Fibroblast of skin of back (primary cell): ENCODE measurements at places on chromosomes 5 and 9.

DNA sequence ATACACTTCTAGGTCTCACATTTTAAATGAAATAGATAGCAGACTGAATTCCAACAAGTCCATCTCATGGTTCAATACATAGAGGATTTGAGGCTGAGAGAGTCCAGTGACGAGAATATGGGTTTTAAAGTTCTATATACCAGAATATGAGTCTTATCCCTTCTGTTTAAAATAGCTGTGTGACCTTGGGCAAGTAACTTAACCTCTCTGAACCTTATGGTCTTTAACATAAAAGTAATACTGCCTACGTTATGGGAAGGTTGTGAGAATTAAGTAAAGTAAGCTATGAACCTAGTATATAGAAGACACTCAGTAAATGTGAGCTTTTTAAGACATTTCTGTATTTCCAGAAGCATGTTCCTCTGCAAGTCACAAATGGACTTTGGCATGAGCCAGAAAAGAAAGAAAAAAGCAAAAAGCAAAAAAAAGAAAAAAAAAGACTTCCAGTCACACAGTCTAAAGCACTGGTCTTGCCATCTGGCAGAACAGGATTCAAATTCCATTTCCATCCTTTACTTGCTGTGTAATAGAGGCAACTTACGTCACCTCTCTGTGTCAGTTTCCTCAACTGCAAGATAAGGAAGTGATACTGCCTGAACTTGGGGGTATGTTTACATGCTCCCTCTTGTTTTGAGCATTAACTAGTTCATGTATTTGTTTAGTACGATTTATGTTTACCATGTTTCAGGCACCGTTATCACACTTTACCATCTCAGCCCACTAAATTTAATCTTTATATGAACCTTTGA, 248.2 kb downstream of the TRIM32 start:
- no peak for DNase-seq

DNA sequence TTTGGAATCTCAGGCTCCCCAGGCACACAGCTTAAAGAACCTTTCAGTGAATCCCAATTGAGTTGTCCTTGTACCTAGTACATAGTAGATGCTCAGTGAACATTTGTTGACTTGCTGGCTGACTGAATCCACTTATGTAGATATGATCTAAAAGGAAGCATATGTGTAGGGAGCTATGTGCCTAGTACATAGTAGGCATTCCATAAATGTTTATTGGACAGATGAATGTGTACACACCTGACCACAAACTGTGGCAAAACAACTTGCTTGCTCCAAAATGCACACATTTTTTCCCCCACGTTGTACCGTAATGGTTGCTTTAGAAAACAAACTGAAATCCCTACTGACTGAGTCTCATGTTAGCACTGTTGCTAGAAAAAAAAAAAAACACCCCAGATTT, 80.2 kb upstream of the IL12B start:
- no peak for DNase-seq

- DNase-seq: no peak
Observed at GRCh38 chr5:54632131-54632701, 114.7 kb downstream of the SNX18 start.

DNA sequence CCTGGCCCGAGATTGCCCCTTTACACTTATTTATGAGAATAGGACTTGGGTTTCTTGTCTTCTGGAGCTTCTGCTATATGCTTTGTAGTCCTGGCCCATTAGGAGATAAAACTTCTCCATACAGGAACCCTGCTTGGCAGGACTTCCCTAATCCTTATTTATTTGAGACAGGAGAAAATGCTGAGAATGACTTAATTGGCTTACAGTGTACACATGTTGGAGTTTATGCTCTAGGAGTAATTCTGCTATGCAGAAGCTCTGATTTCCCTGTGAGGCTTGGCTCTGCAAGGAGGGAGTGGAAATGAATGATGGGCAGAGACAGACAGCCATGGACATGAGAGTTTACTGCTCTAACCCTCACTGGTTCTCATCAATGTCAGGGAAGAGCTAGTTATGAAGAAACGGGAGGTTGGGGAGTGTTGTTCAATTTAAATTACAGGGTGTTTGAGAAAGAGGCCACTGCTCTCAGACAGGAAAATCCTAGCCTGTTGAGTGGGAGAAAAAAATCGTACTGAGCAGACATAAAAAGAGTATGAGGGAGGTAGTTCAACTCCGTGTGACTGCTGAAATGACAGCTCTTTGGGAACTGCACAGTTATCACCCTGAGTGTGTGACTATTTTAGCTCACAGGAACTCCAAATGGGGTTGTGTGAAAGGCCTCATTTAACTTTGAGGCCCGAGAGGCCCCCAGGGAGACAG, 37.5 kb downstream of the ACTBL2 start:
- DNase-seq: no peak

- DNase-seq: no peak
Observed at GRCh38 chr5:2629045-2629444, 122.4 kb downstream of the IRX2 start.

- no peak for DNase-seq
Observed at GRCh38 chr5:160449458-160449857, 27.8 kb downstream of the PTTG1 start.

DNA sequence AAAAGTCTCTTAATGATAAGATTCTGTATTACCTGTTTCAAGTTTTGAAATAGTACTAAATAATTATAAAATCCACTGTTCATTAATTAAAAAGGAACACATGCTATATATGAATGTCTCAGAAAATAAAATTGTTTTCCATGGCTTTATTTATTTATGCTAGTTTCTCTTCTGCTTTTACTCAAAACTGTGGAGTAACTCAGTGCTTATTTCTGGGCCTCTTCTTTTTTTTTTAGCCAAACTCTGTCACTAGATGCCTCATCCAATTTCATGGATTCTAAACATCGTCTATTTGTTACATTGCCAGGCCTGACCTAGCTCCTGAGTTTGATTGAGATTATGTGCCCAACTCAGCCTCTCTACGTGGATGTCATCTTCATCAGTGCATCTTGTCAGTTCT, 1509.7 kb downstream of the MAT2B start:
- no peak for DNase-seq

DNA sequence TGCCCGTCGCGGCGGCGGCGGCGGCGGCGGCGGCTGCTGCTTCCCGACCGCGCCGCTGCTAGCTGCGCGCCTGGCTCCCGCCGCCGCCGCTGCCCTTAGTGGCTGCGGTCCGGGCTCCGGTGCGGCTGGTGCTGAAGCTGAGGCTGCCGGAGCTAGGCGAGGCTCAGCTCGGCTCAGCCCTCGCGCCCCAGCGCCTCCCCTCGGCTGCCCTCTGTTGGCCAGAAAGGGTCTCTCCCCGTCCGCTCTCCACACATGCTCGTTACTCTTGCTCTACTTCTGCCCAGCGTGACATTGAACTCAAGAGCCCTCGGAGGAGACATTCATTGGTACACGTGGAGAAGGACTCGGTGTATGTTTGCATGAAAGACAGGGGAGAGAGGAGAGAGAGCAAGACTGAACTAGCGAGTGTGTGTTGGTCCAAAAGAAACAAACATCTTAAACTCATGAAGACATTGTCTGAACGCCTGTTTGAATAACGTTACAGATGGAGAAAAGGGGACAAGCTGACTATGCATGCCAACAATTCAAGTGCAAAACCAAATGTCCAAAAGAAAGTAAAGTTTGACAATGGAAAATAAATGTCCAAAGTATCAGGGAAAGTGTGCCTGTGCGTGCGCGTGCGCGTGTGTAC, at the start of gene HCN1:
TSS of gene HCN1 (minus strand) at position 175 of the 631 bp plus-strand sequence.
- DNase-seq: peak; percentile 68

GRCh38 chr5:130715541-130715940, 449.5 kb downstream of the HINT1 start:
- peak; percentile 67 for DNase-seq

- no peak for DNase-seq
Observed at GRCh38 chr9:92709954-92710353, 40.0 kb upstream of the IPPK start.

- DNase-seq: no peak
Observed at GRCh38 chr9:132147839-132148238, 14.0 kb upstream of the NTNG2 start.

- peak; percentile 92 for DNase-seq
Observed at GRCh38 chr9:101455656-101456240, 20.2 kb upstream of the ALDOB start.

DNA sequence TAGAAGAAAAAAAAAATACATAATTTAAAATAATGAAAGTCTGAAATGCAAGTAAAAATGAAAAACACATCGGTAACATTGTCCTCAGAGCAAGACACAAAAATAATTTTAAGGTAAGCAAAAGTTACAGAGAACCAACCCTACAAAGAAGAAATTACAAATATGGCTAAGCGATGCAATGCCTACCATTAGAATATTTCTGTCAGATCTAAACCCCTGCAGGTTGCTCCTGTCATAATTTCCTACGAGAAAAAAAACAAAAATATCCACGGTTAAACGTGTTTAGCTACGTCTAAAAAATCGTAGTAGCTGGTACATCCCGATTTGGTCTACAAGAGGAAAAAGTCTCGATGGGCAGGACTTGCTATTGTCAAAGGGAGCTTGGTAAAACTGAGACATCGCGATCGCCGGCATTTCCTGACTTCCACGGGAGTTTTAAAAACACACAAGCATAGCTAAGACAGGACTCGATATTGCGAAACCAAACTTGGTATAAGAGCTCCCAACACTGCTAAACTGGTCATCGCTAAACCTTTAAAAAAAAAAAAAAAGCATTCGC, 1.1 kb upstream of the ANXA2R start:
- no peak for DNase-seq

DNA sequence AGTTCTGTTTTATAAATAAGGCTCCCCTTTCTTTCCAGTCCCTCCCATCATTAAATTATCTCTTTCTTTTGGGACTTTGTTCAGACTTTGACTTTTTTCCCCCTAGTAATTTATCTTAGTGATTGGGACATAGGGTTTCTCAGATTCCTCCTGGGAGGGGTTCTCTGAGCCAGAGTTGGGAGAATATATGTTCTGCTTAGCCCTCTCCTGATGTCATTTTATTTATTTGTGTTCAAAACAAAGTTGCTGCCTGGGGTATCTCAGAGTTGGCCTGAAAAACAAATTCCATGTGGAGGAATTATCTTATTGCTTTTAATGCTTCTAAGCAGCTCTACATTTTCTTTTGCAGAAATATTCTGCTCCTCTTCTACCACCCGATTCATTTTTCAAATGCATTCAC, 211.0 kb downstream of the PCSK5 start:
- DNase-seq: no peak

- peak; percentile 17 for DNase-seq
Observed at GRCh38 chr5:76469656-76470290, 66.7 kb downstream of the IQGAP2 start.

DNA sequence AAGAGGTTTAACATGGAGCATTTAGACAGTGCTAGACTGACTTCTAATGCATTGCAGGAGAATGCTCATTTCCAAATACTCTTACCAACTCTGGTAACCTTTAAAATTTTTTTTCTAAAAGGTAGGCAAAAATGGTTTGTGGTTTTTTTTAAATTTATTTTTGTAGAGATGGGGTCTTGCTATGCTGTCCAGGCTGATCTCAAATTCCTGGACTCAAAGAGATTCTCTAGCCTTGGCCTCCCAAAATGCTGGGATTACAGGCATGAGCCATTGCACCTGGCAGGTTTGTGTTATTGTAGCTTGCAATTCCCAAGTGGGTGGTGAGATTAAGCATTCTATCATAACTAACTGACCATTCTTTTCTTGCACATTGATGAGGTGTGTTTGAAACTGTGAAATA, 43.0 kb upstream of the TBC1D2 start:
- no peak for DNase-seq

- DNase-seq: no peak
Observed at GRCh38 chr5:142836048-142836447, 65.9 kb downstream of the ARHGAP26 start.
